Ascending aorta (tissue), 2 donors: ENCODE measurements at places on chromosomes 12 and 14.
A peak's percentile ranks its signal among the peaks of the same experiment; 100 is the strongest.

- no peak for DNase-seq
These were observed 43.6 kb upstream of the APPL2 start for GRCh38 chr12:105279460-105280056.

DNA sequence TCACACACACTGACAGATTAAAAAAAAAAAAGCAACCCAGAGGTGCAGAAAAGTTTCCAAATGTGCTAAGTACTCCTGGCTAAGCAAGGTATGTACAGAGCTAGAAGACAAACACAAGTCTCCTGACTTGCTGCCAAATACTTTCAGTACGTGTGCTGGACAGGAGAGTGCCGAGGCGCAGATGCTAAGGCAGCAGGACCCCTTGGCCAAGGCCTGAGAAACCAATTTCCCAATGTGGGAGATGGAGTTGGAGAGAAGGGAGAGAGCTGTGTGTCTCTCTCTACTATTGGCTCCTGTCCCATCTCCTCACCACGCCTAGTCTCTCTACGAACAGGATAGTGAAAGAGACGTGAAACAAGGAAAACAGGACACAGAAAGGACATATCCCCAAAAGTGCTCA is 5.3 kb downstream of the SPRYD3 start:
- no peak for DNase-seq

GRCh38 chr14:60116181-60116580 is 24.5 kb downstream of the PCNX4 start:
- no peak for DNase-seq

DNA sequence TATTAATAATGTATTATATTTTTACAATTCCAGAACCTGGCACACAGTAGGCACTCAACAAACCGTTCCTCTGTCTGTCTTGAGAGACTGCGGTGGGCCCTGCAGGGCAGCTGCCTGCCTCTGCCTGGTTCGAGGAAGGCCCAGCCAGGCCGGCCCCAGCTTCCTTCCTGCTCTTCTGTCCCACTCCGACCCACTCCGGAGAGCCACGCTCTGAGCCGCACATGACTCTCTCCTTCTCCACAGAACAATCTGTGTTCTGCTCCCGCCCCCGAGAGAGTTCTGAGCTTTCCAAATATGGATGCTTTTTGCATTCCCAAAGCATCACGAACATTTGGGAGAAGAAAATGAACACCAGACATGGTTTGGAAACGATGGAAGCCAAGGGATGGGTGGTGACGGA is 57.3 kb downstream of the TTC7B start:
- DNase-seq, result peak; percentile 25

- DNase-seq, result no peak
These were observed 36.0 kb downstream of the PRB3 start for GRCh38 chr12:11233532-11233931.

GRCh38 chr12:90253674-90254181 is 545.1 kb upstream of the ATP2B1 start:
- peak; percentile 80 for DNase-seq

GRCh38 chr12:103586791-103587370 is at the start of gene STAB2:
Gene STAB2, plus strand, starts transcription at chr12:103587273. Its CDS starts 204 bp downstream, at chr12:103587477.
- no peak for DNase-seq

DNA sequence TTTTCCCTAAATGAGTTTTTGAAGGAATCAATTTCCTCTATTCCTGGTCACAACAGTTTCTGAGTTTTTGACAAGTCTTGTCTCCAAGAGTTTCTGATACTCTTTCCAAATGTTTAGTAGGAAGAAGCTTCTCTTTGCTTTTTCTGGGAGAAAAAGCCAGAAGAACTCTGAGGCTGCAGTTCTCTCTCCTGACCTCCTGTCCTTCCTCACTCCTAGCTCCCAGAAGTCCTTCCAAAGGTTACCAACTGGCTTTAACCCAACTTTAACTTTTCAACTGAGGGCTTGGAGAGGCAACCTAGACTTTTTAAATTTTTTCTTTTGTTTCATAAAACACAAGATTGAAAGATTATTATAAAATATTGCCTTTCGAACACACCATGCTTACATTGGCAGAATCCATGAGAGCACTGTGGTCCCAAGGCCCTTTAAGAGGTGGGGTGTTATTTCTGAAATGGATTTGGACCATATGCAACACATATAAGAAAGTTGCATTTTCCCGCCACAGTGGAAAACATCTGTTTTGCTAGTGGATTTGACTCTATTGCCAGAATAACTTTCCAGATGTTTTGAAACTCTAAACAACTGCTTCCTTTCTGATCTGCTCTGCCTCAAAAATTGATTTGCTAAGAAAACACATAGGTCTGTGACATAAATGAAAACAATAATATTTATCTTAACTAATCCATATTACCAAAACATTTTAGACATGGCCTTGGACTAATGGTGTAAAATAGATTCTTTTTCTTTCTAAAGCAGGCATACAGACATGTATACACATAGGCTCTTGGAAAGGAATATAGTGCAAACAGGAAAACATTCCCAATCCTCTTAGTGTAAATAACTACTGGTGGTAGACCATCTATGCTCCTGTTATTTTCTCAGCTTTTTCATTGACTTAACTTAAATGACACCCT is 22.3 kb upstream of the EPS8 start:
- no peak for DNase-seq

DNA sequence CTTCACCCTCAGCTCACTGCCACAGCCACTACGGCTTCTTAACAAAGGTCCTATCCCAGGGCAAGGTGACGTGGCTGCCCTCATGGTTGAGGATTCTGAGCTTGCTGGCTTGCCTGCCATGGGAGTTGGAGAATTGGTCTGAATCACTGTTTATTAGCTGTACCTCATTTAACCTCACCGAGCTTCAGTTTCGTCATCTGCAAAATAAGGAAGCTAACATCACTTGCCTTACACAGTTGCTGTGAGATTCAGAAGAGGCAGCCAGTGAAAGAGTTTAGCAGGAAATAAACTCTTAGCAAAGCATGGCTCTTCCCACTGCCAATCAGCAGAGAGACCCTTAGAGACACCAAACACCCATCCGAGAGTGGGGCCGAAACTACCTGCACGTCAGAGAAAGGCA is 90.1 kb upstream of the KCNA1 start:
- peak; percentile 69 for DNase-seq
